ENCODE measurements at places on chromosomes 5 and 9.
A peak's percentile ranks its signal among the peaks of the same experiment; 100 is the strongest.

DNA sequence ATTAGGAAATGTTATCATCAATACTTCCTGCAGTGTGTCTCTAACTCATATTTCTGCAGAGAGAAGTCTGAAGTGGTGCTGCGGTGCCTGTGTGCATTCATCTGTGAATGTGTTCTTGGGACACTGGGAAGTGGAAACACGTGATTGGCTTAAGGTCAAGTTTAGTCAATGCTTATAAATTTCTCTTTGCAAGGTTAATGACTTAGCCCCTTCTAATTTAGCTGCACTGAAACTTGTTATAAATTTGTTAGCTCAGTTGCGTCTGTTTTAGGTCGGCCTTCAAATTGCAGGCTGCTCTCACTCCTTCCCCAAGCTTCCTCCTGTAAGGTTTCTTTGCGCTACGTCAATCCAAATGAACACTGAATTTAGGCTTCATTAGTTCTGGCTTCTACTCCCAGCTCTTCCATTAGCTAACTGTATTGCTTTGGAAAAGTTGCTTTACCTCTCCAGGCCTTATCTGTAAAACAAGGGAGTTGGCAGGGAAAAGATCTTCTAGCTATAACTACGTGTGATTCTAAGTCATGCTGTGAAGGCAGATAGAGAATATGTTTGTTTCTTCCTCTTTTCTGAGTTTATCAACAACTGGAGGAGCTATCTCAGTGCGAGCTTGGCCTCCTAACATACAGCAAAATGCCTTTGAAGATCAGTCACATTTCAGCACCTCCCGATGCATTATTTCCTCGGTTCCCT, 341.8 kb downstream of the NFIB start:
- DNase-seq = no peak

GRCh38 chr5:151250346-151251000, 2.5 kb upstream of the GM2A start:
- no peak for DNase-seq

GRCh38 chr5:154972476-154973080, 31.7 kb downstream of the MRPL22 start:
- DNase-seq = no peak

DNA sequence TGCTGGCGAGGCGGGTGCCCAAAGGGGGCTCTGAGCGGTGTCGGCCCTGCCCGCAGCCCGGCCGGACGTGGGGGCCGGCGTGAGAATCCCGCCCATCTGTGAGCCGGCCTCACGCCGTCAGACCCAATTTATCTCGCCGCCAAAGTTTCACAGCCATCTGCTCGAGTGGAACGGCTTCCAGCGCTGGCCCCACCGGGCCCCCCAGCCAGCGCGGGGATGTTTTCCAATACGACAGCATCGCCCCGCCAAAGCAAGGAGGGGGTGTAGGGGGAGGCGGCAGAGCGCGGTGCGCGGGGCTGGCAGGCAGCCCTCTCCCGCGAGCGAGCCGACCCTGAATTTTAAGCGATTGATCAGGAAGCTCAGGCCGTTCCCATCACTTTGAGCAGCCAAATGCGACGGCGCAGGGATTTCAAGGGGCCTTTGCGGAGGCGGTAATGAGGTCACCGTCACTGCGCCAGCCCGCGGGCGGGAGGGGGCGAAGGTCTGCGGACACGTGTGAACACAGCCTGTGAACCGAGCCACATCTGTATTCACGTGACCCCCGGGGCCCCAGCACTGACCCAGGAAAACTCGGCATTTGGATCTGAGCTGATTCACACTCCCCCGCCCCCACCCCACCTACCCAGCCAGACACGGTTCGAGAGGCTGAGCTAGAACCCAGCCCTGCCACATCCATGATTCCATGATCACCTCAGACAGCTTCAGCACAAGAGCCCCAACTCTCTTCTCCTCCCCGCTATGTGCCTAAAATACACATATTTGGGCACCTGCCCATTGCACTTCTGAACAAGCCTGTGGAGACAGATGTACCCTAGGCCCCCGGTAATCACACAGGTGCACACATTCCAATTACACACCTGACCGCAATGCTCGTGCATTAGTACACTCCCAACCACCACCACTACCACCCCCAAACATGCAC, 47.8 kb upstream of the PSD2 start:
- peak; percentile 73 for DNase-seq

DNA sequence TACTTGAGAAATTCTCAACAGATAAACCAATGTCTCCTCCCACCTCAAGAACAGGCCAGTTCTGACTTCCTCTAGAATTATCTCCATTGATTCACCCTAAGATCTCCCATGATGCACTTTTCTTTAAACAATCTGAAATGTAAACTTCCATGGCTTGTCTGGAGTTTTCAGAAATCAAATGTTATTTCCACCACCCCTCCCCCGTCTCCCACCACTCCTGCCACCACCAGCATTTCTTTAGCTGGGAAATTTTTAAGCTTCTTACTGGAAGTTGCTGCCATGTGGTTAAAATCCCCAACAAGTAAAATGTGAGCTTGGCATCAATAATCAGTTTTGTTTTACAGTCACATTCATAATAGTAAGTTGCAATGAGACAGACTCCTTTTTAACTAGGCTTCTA, 32.8 kb upstream of the BASP1 start:
- DNase-seq = no peak

GRCh38 chr9:105091004-105091640, 153.3 kb upstream of the SLC44A1 start:
- no peak for DNase-seq

DNA sequence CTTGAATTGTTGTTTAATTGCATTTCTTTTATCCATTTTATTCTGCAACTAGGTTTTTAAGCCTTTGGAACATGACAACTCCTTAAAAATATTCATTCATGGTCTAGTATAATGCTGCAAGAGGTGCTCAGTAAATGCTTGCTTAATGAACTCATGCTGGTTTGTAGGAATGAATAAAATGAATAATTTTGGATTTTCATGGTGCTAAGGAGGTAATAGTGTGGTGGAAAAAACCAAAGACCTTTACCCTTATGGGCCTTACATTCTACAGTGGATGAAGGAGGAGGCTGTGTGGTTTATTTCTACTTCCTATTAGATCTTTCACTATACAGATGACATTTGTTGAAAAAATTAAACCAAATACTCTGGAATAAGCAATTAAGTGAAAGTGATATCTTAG, 43.4 kb downstream of the LRRTM2 start:
- DNase-seq = no peak

- no peak for DNase-seq
These were observed 198.1 kb downstream of the EFNA5 start for GRCh38 chr5:107472620-107473064.

DNA sequence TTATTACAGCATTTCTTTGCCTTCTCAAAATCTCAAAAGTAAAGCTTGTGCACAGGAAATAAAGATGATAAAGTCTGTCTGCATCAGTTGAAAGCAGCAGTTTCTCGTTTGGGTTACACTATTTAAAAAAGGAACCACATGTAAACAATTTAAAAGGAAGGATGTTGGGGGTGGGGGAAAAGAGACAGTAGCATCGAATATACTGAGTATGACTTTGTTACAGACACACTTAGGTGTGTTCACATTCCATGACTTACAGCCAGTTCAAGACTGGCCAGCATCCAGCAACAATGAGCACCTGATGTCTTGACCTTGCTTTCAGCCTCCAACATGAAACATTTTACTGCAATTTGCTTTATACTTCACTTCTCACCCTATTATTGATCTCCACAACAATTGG, 8.7 kb downstream of the GAPT start:
- DNase-seq = no peak

DNA sequence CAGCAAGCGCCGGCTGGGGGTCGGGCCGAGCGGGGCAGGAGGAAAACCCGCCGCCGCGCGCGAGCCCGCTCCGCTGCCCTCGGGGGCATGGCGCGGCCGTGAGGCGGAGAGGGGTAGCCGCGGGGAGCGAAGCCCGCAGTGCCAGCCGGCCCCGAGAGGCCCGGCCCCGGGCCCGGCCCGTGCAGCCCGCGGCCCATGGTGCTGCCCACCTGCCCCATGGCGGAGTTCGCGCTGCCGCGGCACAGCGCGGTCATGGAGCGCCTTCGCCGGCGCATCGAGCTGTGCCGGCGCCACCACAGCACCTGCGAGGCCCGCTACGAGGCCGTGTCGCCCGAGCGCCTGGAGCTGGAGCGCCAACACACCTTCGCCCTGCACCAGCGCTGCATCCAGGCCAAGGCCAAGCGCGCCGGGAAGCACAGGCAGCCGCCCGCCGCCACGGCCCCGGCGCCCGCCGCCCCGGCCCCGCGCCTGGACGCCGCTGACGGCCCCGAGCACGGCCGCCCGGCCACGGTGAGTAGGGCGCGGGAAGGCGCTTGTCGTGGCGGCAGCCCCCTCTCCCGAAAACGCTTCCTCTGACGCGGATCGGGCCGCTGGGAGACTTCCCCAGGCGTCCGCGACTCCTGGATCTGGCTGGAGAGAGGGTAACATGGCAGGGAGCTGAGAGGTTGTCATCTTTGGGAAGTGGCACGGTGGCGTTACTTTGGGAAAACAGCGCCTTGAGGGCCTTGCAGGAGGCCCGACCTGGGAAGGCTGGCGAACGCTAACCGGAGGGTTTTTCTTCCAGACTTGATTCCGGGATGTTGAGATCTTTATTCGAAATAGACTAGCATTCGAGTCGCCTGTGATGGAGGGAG, 523 bp downstream of the MAML1 start:
- peak; percentile 36 for DNase-seq

- no peak for DNase-seq
These were observed 216.6 kb downstream of the SGCD start for GRCh38 chr5:156543348-156544145.

GRCh38 chr5:82560561-82560960, 282.4 kb upstream of the RPS23 start:
- no peak for DNase-seq

- DNase-seq = no peak
These were observed 123.6 kb downstream of the SEMA6A start for GRCh38 chr5:116451066-116451465.

GRCh38 chr9:70111042-70111602, 67.5 kb downstream of the MAMDC2 start:
- DNase-seq = peak; percentile 24

GRCh38 chr5:34529581-34530331, 126.4 kb upstream of the RAI14 start:
- DNase-seq = no peak

Data from cerebellum (tissue), 4 donors.